ENCODE measurements at places on chromosomes 13 and 19.

DNA sequence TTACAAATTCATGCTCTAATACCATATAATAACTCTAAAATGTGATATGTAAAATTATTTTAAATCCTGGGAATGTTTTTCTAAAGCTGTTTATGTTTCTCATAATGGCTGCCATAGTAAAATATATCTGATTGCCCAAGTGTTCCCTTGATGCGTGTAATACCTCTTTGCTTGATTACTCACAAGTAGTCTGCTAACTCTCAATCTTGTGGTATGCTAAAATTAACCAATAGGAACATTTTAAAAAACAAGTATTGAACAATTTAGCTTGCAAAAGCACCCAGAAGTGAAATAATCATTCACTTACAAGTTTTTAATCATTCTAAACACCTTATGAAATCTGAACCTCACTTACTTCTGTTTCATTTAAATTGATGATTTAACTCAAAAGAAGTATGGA is 386.0 kb upstream of the ATXN8OS start:
- DNase-seq: no peak

DNA sequence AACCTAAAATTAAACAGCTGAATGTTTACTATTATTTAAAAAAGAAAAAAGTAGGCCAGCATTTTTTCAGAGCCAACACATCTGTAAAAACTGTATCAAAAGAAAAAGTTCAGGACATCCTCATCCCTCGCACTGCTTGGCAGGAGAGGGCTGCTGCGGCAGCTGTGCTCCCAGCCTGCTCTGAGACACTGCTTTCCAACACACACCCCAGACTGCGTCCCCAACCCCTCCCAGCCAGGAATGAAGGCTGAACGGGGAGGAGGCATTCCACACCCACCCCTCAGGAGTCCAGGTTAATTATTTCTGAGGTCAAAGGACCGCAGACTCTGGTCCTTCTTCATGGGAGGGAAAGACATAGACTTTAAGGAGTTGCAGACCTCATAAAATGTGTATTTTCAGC is 43.1 kb downstream of the COL4A1 start:
- DNase-seq: no peak

- DNase-seq: no peak
Measured at GRCh38 chr13:106385654-106386053, 149.8 kb downstream of the EFNB2 start.

GRCh38 chr13:41017817-41018601 is 1.1 kb downstream of the ELF1 start:
- DNase-seq: no peak

DNA sequence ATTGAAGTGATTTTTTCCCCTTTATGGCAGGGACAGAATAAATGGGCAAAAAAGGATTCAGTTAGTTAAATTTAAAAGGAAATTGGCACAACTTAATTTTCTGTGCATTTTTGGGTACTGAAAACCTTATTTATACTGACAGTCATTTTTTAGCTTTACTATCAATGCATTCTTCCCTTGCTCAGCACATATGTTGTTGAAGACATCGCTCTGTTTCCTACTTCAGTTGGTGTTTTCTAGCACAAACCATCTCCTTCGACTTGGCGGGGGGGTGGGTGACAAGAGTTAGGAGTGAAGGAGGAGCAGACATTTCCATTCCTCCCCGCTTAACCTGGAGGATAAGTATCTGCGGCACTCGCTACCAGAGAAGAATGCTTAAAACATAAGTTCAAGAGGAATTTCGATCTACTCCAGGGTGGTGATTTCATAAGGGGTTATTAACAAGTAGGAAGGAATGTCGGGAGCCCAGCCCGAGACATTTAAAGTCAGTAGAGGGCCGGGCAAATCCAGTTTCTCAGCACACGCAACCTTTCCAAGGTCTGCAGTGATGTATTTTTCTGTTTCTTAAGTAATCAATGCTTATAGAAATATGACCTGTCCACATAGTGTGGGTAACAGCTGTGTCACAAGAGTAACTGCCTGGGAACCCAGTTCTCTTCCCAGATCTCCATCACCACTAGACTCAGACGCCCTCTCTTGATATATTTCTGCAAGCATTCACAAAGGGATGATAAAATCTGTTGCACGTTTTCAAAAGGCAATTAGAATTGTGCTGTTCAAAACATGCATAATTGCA is 525.8 kb downstream of the MYO16 start:
- DNase-seq: peak; percentile 92

DNA sequence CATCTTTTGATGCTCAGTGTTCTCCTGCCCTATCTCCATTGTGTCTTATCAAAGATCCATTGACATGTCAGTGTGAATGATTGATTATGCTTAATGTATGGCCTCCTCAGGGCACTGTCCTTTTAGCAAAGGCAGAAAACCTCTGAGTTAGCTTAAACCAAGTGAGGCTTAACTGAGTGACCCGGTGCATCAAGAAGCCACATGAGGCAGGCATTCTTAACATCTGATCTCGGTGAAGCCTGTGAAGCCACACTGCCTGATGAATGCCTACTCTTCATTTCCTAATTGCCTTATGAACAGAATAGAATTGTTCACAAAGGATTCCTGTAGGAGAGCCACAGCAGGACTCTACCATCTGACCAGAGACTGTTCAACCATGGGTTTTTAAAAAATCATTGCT is 168.1 kb upstream of the SOX21 start:
- DNase-seq: no peak

DNA sequence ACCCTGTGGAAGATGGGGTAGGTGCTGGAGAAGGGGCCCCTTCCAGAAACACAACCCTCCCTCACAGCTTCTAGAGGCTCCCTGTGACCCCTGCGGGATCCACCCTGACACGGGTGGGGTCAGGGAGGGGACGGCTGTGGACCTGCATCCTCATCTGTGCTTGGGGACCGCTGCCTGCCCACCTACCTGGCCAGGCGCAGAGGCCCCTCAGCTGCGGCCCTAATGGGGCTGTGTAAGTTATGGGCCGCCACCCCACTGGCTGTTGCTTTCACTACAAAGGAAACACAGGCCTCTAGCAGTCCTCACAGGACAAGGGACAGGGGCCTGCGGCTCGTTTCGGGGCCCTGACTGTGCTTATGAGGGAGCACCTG is 7.0 kb upstream of the CTXN1 start:
- DNase-seq: no peak

DNA sequence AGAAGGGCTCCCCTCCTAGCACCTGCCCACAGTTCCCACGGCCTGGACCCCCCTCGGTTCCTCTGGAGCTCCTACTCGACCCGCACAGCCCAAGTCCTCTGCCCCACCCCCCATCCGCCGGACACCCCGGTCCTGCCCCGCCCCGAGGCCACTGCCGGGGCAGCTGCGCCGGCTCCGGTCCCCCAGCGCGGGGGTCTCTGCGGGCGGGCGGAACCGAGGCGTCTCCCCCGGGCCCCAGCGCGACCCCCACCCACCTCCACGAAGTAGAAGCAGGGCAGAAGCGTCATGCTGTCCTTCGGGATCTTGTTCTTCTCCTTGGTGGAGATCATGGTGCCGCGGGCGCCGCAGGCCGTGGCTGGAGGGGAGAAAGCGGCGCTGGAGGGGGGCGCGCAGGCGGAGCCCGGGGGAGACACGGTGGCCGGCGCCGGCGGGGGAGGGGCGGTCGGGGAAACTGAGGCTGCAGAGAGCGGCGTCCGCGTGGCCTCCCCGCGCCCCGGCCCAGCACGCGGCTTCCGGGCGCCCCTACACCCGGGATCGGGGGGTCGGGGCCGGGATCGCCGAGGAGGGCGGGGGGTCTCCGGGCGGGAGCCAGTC is 427 bp downstream of the PLPPR3 start:
- no peak for DNase-seq

DNA sequence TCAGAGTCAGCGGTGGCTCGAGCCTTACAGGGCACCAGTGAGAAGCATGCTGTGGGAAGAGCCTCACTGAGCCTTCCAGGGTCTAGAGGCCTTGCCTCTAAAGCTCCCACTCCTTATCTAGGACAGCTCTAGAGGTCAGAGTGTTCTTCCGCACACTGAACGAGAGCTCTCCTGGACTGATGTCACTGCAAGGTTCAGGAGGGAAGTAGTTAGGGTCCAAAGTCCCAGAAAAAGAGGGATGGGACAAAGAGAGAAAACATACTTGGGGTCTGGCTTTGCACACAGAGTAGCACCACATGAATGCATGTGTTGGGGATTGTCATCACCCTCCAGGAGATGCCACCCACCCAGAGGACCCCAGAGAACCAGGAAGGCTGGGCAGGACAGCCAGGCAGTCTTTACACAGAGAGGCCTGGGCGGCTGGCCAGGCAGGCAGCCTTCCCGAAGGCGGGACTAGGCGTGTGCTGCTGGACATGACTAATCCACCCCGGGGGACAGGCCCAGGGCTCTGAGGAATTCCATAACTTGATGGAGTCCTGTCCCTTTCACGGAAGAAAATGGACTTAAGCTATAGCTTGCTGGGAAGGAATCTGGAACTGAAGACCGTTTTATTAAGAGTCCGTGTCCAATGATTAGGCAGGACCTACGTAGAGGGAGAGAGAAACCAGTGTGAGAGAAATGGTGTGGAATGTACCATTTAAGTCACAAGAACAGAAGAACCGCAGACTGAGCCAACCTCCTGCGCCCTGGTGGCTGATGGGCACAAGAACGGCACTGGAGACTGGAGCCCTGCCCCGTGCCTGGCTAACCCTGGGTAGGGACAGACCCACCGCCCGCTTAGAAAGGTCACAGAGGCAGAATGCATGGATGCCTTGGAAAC is 16.6 kb upstream of the EPHX3 start:
- DNase-seq: peak; percentile 90

DNA sequence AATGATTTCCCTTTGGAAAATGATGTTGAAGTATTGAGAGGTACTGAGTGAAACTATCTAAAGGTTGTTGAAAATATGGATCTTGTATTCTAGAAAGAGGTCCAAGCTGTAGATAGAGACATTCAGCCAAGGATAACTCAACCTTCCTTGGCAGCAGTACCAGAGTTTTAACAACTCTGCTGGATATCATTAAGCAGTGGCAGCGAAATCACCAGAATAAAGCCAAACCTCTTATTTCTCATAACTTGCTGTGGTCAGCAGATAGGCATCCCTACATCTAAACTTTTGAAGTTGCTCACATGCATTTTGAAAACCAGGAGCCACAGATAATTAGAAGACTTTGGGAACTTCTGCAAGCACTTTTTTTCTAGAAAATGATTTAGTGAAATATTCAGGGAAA is 559.8 kb downstream of the IRS2 start:
- DNase-seq: no peak

- DNase-seq: no peak
Measured at GRCh38 chr19:3693025-3693925, 7.0 kb downstream of the PIP5K1C start.

DNA sequence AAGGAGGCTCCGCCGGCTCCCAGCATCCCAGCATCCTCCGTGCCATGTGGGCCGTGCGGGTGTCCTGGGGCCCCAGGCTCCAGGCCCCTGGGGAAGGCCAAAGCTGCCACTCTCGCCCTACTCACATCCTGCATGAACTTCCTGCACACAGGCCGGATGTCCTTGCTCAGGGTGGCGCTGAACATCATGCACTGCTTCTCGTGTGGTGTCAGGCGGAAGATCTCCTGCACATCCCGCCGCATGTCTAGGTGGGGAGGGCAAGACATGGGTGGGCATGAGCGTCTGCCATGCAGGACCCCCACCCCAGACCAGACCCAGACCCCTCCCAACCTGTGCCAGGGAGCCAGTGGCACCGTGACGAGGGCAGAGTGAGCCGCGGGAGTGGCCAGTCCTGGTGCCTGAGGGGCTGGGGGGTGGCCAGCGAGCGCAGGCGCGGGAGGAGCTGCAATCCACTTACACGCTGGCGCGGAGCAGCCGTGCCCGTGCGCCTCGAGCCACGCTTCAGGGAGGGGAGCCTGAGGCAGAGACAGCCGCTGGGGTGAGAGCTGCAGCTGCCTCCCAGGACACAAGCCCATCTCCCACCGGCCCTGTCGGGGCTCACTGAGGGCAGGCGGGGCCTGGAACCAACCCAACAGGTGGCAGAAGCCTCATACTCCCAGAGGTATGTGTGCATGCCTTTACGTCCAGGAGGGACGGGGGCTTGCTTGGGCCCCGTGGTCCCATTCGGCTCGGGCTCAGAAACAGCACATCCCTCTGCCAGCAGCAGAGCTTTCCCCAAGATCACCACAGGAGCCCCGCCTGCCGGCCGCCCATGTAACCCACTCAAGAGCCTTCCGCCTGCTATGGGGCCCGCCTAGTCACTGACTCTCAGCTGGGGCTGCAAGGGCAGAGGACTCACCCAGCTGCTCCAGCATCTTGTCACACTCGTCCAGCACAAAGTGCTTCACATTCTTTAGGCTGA is 8.8 kb downstream of the DDX39A start:
- DNase-seq: no peak

- DNase-seq: peak; percentile 71
Measured at GRCh38 chr13:97242755-97243497, 20.8 kb downstream of the MBNL2 start.

- no peak for DNase-seq
Measured at GRCh38 chr13:26867451-26868091, 107.0 kb upstream of the GPR12 start.

DNA sequence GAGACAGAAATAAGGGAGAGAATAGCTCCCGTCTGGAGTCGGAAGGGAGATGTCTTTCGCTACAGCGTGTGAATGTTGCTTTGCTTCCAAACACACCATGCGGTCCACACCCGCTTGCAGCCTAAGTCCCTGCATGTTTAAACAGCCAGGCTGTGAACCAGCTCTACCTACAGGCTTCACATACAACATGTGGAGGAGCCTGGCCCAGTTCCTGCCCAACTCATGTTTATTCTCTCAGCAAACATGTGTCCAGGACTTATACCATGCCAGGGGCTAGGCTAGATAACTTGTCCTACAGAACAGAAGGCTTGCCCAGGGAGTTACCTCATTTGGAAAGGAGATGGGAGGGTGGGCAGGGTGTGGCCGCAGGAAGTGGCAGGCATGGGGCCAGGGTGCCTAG is 181.5 kb downstream of the FOXO1 start:
- no peak for DNase-seq

GRCh38 chr19:28932446-28932845 is 280.5 kb downstream of the UQCRFS1 start:
- no peak for DNase-seq

GRCh38 chr13:80168089-80168850 is 172.7 kb downstream of the SPRY2 start:
- DNase-seq: no peak

DNA sequence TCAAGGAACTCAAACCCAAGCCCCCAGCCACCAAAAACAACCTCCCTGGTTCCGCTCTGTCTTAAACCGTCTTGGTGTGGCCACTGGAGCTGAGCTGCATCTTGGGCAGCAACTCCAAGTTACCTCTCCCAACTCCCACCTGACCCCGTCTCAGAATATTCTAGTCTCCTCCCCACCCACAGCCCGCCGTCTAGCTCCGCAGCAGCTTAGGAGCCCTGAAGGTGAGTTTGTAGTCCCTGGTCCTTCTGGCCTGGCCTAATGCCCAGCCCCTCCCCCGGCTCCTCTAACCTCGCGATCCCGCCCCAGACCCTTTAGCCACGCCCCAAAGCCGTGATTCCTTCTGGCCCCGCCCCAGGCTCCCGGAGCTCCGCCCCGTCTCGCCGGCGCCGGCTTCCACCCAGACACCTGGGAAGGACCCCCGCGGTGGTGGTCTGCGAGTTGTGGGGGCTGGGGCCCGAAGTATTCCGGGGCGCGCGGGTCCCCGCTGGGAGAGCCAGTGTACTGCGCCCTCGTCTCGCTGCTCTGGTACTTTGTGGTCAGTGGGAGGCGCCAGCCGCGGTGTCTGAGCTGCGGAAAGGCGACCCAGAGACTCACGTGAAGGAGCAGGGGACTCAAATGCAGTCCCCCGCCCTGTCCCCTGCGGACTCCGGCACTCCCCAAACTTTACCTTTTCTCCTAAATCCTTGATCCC is 2.5 kb upstream of the LHB start:
- no peak for DNase-seq

- no peak for DNase-seq
Measured at GRCh38 chr19:33208904-33209849, 15.0 kb downstream of the LRP3 start.

GRCh38 chr13:47249266-47249665 is 352.4 kb upstream of the HTR2A start:
- DNase-seq: no peak
